ENCODE measurements at places on chromosomes 16 and 17. TPM values are rescaled to one million over a fixed set of nuclear protein-coding genes. Genes with fewer than 3 reads are reported as not detected.

Gene CD300A
- not detected for total RNA-seq

Gene BIRC5
- 24.6 TPM for total RNA-seq

Gene ZNF750
- total RNA-seq = not detected

Gene KRTAP4-1
- not detected for total RNA-seq

Gene CMTR2
- 27.7 TPM for total RNA-seq

Gene EPX
- not detected for total RNA-seq

Gene HS3ST2
- total RNA-seq = 0.17 TPM

Gene FBXW10B
- 3.4 TPM for total RNA-seq

Gene CCL1
- total RNA-seq = not detected

Gene TBC1D3
- 3.6 TPM for total RNA-seq

Gene ABCC3
- 293 TPM for total RNA-seq

GRCh38 chr17:43051969-43052368 lies 26.9 kb downstream of the RND2 start:
- no peak for DNase-seq

- peak; percentile 66 for DNase-seq
These were observed 1.8 kb downstream of the ASGR1 start for GRCh38 chr17:7177191-7177953.

DNA sequence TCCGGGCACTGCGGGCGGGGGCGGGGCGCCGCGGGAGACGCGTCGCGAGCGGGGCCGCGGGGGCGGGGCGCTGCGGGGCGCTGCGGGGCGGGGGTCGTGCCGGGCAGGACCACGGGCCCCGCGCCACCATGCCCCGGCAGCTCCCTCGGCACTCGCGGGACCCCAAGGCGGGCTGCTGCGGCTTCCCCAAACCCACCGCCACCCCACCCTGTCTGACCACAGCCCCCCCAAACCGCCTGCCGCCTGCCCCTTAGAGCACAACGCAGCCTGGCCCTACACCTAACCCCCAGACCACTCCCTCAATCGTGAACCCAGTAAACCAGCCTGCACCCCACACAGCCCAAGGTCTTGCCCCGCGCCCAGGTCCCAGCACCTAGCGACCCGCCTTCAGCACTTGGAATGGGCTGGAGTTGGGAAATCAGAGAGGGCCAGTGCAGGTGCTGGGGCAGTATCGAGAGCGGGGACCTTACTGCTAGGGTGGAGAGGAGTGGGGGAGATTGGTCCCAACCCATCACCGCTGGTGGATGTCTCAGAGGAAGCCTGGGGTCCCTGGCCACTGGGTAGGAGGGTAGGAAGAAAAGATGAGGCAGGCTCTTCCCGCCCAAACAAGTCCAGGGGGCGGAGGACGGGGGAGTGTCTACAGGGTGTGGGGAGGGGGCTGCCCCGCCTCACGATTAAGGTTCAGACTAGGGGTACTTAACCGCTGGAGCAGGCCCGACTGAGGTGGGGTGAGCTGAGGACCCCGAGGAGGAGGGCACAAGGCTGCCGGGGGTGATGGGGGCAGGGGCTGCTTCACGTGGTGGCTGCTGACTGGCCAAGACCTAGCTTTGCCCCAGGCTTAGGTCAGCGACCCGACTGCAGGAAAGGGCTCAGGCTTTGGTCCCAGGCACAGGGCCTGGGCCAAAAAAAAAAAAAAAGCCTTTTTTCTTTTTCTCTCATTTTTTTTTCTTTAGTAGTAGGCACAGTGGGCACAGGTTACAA lies 539 bp upstream of the VAMP2 start:
- DNase-seq = no peak

- peak; percentile 25 for DNase-seq
These were observed 12.3 kb upstream of the PITPNA start for GRCh38 chr17:1574697-1575471.

GRCh38 chr17:28398280-28398981 lies 7.6 kb downstream of the SLC46A1 start:
- no peak for DNase-seq

- no peak for DNase-seq
These were observed 45.6 kb downstream of the KNOP1 start for GRCh38 chr16:19672378-19672777.

- no peak for DNase-seq
These were observed 1.3 kb downstream of the MSLN start for GRCh38 chr16:761625-762513.

- DNase-seq = peak; percentile 47
These were observed 459.7 kb downstream of the SOX9 start for GRCh38 chr17:72580321-72581127.

DNA sequence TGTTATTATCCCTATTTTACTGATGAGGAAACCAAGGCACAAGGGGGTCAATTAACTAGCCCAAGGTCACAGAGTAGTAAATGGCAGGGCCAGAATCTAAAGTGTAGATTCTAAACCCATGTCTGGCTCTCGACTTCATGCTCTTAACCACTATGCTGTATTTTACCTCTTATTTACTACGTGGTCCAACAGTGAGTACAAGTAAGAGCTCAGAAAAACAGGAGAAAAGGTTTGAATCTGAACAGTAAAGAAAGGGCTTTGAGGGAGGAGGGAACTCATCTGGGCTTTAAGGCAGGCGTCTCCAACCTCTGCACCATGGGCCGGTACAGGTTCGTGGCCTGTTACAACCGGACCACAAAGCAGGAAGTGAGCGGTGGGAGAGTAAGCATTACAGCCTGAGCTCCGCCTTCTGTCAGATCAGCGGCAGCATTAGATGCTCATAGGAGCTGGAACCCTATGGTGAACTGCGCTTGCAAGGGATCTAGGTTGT lies 62.9 kb downstream of the SMURF2 start:
- no peak for DNase-seq

GRCh38 chr16:83768986-83769385 lies 38.8 kb upstream of the HSBP1 start:
- DNase-seq = no peak

DNA sequence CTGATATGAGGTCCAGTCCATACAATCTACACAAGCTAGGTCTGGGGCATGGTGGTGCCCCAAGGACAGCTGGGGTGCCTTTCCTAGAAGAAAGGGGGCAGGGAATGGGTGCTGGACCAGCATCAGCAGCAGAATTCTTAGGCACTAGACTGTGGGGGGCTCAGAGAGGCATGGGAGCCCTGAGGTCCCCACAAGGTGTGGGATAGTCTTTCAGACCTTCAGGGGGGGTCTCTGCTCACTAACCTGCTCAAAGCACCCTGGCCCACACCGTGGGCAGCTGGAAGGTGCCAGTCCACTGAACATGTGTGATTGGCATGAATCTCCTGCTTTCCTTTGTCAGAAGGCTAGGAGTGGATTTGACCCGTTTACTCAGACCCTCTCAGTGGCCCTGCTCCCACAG lies 26.1 kb upstream of the C16orf78 start:
- no peak for DNase-seq

- no peak for DNase-seq
These were observed 138.5 kb downstream of the DNAH9 start for GRCh38 chr17:11736613-11737312.

GRCh38 chr17:74513987-74514631 lies 17.2 kb downstream of the CD300LB start:
- peak; percentile 60 for DNase-seq

DNA sequence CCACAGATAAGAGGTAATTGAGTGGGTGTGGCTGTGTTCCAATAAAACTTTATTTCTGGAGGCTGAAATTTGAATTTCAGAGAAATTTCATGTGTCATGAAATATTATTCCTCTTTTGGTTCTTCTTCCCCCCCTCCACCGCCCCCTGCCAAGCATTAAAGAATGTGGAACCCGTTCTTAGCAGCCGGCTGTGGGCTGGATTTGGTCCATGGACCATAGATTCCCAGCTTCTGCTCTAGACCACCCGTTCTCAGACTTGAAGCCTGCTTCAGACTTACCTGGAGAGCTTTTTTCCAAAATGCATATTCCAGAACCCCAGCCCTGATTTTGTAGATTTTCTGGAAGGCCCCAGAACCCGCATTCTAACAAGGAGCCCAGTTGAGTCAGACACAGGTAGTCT lies 15.1 kb upstream of the LASP1NB start:
- no peak for DNase-seq
